ENCODE measurements at places on chromosomes 4 and X. TPM values are rescaled to one million over a fixed set of nuclear protein-coding genes. Genes with fewer than 3 reads are reported as not detected.

Gene MAGEA8
- not detected for total RNA-seq

Gene SLAIN2
- total RNA-seq, result 103 TPM

Gene PARM1
- 9.1 TPM for total RNA-seq

GRCh38 chrX:150868625-150869024 is 29.8 kb downstream of the CD99L2 start:
- no peak for DNase-seq

GRCh38 chr4:72843466-72843865 is 226.1 kb downstream of the COX18 start:
- no peak for DNase-seq

DNA sequence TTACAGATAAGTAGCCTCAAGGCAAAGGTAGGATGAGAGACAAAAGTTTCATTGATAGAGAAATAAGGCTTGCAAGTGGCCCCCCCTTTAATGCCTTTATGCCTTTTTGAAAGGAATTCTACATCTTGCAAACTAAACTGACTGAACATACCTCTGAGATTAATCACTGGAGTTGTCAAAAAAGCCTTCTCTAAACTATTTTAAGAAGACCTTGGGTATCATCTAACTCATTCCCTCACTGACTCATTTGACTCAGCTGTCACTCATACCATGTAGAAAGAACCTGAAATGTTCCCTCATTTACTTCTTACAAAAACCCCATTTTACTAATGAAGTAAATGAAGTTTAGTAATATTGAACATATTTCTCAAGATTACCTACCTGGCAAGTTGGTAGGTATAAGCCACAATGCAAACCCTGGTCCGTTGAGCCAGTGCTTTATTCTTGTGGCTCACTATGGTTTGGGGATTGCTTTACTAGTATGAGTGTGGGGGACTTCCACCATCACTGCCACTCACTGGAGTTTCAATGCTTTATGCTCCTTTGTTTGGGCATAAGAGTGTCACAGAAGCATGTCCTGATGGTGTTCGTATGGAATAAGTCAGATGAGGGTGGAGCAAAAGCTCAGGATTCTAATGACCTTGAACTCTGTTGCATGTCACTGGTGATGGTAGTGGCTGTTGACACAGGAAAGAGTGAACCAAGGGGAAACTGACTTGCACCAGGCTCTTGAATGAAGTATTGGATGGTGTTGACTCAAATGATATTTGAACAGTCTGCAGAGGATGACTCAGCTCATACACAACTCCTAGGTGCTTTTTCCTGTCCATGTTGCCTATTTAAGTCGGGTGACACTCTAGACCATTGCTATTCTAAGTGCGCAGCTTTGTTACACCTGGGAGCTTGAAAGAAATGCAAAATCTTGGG is 305.5 kb upstream of the EMCN start:
- no peak for DNase-seq

GRCh38 chr4:158962393-158962792 is 140.5 kb upstream of the RAPGEF2 start:
- no peak for DNase-seq

DNA sequence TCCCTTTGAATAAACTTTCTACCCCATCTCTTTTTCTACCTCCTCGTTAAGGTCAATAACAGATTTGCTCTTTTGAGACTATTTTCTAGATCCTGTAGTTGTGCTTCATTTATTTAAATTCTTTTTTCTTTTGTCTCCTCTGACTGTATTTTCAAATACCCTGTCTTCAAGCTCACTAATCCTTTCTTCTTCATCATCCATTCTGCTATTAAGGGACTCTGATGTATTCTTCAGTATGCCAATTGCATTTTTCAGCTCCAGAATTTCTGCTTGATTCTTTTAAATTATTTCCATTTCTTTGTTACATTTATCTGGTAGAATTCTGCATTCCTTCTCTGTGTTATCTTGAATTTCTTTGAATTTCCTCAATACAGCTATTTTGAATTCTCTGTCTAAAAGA is 36.0 kb upstream of the ARMCX4 start:
- DNase-seq, result no peak

Gene ACE2
- total RNA-seq, result not detected

Data from sciatic nerve (tissue), 2 donors.